ENCODE measurements at places on chromosomes 13 and 19.

- no peaks in the 10 kb centered on the region for H3K36me3 ChIP-seq
- no peak overlapping the region for H3K4me3 ChIP-seq
- no peak overlapping the region for H3K27ac ChIP-seq
- no peaks in the 10 kb centered on the region for H3K27me3 ChIP-seq
- no peak for DNase-seq
- H3K4me1 ChIP-seq, result no peaks in the 10 kb centered on the region
Observed at GRCh38 chr19:3179739-3180293, 1.2 kb downstream of the S1PR4 start.

DNA sequence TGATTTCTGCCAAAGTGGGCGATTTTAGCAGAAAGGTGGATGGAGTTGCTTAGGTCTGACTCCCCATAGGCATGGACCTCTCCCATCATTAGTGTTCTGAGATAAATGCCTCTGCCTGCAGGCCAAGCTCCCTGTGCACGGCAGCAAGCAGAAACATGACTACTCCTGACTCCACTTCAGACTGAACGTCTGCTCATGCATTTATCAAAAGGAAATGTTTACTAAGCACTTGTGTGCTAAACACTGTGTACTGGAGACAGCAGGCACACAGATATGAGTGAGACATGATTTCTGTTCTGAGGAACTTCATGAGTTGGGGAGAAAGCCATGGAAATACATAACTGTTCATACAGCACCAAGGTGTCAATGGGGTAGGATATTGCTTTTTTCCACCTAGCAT is 149.6 kb downstream of the MIPEP start:
- H3K4me1 ChIP-seq, result no peaks in the 10 kb centered on the region
- no peak overlapping the region for H3K27ac ChIP-seq
- H3K4me3 ChIP-seq, result no peak overlapping the region
- H3K27me3 ChIP-seq, result no peaks in the 10 kb centered on the region
- DNase-seq, result no peak
- no peaks in the 10 kb centered on the region for H3K36me3 ChIP-seq

GRCh38 chr13:96662036-96662435 is 332.2 kb downstream of the OXGR1 start:
- no peaks in the 10 kb centered on the region for H3K27me3 ChIP-seq
- no peak overlapping the region for H3K4me3 ChIP-seq
- no peaks in the 10 kb centered on the region for H3K4me1 ChIP-seq
- no peak overlapping the region for H3K27ac ChIP-seq

DNA sequence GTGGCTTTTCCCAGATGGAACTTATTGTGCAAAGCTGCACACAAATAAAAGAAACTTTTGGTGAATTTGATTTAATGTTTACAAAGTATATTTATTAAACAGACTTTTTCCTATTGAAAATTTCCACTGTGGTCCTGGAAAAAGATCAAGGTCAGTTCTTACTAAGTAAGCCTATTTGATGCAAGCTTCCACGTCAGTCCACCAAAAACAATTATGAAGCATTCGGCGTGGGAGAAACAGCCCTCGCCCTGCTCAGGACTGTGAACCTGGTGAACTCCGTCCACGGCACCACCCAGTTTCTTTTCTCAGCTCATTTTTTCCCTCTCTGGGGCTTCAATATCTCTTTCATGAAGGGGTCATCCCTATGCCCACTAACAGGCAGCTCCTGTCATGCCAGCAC is 149.8 kb downstream of the EFNB2 start:
- H3K4me1 ChIP-seq, result peaks cover 17% of the 10 kb centered on the region
- H3K36me3 ChIP-seq, result no peaks in the 10 kb centered on the region
- no peak for DNase-seq
- H3K27ac ChIP-seq, result no peak overlapping the region
- H3K4me3 ChIP-seq, result no peak overlapping the region
- no peaks in the 10 kb centered on the region for H3K27me3 ChIP-seq

DNA sequence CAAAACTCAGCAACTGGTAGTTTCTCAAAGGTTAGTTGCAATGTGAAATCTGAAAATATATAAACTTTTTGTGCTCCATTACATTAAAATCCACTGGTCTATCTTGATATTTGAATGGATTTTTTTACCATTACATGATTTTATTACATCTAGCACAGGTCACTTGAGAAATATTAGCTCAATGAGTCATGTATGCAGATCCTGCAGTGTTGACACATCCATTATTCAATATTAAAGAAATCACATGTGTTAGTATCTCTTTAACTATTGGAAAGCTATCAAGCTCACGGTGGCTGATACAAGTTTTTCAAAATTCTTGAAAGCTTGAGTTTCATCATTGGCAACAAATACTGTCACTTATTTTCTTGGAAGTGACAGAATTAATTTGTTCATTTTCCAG is 373.9 kb upstream of the TSHZ3 start:
- no peaks in the 10 kb centered on the region for H3K4me1 ChIP-seq
- no peaks in the 10 kb centered on the region for H3K27me3 ChIP-seq
- DNase-seq, result no peak
- no peak overlapping the region for H3K4me3 ChIP-seq
- H3K36me3 ChIP-seq, result no peaks in the 10 kb centered on the region

DNA sequence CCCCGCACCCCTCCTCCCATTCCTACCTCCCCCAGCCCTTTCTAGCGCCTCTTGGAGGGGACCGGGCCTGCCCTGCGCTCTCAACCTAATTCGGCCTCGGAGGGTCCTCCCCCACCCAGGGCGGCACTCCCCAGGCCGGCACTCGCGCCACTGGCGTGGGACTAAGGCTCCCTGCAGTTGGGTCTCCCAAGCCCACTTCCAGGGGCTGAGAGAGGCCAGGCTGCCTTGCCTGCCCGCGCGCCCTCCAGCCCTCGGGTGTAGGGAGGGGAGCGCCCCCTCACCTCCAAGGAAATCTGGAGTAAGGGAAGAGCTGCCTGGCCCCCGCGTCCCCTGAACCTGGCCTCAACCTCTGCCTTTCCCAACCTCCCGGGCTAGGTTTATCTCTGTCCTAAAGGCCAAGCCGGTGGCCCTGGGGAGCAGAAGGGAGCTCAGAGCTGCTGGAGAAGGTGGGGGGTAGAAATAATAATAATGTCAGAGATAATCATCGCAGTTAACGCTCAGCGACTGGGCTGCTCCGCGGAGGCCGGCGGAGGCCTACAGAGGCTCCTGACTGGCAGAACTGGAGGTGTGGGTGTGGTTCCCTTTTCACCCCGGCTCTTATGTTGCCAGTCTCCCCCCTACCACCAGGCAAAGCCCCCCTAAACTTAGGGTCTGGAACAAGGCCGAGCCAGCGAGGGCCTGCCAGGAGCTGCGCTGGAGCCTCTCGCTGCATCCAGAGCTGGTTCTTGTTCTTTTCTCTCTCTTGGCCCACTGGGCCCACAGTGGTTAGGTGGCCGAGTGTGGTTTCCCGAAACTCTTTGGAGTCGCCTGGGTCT is 9.6 kb downstream of the ZIC2 start:
- H3K27ac ChIP-seq, result no peak overlapping the region
- H3K27me3 ChIP-seq, result peaks cover 98% of the 10 kb centered on the region
- H3K36me3 ChIP-seq, result no peaks in the 10 kb centered on the region
- peak overlapping the region; percentile 54 for H3K4me3 ChIP-seq
